Activated CD8-positive, alpha-beta T cell treated with anti-CD3 and anti-CD28 coated beads for 36 hours (primary cell): ENCODE measurements at places on chromosomes 7 and 10. TPM values are rescaled to one million over a fixed set of nuclear protein-coding genes. Genes with fewer than 3 reads are reported as not detected.
A peak's percentile ranks its signal among the peaks of the same experiment; 100 is the strongest.

Gene MDFIC
- 53.5 TPM for total RNA-seq

Gene NKX2-3
- not detected for total RNA-seq

Gene ZNF800
- total RNA-seq, result 31.1 TPM

Gene NOBOX
- total RNA-seq, result not detected

Gene RET
- 0.13 TPM for total RNA-seq

- no peak overlapping the region for H3K4me3 ChIP-seq
- no peaks in the 10 kb centered on the region for H3K27me3 ChIP-seq
- H3K27ac ChIP-seq, result no peak overlapping the region
- H3K4me1 ChIP-seq, result no peaks in the 10 kb centered on the region
Measured at GRCh38 chr7:50436133-50436806, 13.9 kb downstream of the FIGNL1 start.

- DNase-seq, result no peak
- H3K36me3 ChIP-seq, result no peaks in the 10 kb centered on the region
- H3K27me3 ChIP-seq, result no peaks in the 10 kb centered on the region
- H3K27ac ChIP-seq, result no peak overlapping the region
- no peak overlapping the region for H3K4me3 ChIP-seq
Measured at GRCh38 chr10:71840177-71840957, 10.7 kb downstream of the PSAP start.

- DNase-seq, result no peak
- no peaks in the 10 kb centered on the region for H3K27me3 ChIP-seq
- H3K27ac ChIP-seq, result no peak overlapping the region
Measured at GRCh38 chr7:23662124-23662983, 17.6 kb upstream of the FAM221A start.

DNA sequence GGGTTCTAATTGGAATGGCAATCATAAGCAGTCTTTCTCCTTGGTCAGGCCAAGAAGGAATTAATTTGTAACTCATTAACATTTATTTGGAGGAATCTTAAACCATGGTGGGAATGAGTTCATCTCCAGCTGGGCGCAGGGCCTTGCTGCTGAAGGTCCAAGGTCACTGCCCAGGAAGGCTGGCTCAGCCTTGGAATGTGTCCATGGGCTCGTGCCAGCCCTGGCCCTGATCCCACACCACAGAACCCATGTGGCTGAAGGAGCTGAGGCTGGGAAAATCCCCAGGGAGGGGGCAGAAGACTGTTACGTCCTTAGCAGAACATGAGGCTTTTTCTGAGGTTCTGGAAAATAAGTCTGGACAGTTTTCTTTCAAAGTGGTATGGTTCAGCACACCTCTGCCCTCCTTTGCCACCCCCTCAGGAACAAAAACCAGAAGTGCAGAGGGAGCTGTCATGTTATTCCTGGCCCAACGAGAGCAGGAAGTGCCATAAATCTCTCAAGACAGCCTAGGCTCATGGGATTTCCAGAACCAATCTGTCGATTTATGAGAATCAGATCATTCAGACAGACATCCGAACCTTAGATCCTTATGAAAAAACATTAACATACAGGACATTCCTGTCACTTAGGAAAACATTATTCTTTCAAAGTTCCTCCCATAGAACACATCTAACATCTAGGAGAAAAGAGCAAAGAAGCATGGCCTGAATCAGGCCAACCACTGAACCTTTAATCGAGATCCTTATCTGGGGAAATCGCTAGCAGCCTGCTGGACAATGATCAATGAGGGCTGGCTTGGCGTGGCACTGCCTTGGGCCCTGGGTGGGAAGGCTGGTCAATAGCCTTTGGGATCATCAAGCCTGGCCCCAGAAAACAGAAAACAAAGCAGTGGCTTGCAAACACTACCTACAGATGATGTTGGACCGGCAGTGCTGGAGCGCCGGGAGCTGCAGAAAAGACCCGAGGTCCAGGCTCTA lies 134.3 kb downstream of the TAX1BP1 start:
- H3K27ac ChIP-seq, result no peak overlapping the region
- H3K4me1 ChIP-seq, result no peaks in the 10 kb centered on the region
- no peak overlapping the region for H3K4me3 ChIP-seq
- DNase-seq, result no peak
- H3K27me3 ChIP-seq, result no peaks in the 10 kb centered on the region
- H3K36me3 ChIP-seq, result no peaks in the 10 kb centered on the region

GRCh38 chr10:10209167-10209566 lies 808.5 kb upstream of the CELF2 start:
- no peak overlapping the region for H3K4me3 ChIP-seq
- no peak for DNase-seq
- no peaks in the 10 kb centered on the region for H3K36me3 ChIP-seq
- no peaks in the 10 kb centered on the region for H3K4me1 ChIP-seq

DNA sequence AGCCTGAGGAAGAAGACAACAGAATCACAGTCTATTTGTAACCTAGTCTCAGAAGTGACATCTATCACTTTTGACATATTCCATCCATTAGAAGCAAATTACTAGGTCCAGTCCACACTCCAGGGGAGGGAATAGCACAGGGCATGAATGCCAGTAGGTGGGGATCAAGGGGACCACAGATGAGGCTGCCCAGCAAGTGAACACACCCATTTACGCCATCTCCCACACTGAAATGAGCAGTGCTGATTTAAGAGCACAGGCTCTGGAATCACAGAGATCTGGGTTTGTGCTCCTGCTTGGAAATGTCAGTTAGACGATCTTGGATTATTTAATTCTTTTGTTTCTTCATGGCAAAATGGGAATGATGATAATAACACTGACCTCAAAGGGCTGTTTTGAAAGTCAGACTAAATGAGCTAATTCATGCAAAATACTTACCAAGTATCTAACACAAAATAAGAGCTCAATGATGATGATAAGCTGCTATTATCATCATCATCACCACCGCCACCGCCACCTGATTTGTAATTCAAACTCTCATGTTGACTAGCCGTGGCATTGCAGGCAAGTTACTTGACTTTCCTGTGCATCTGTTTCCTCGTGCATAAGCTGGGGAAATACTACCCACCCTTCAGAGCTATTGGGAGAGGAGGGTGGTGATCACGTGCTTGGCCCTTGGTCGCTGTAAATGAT lies 138.9 kb upstream of the KLF14 start:
- H3K4me1 ChIP-seq, result peaks cover 12% of the 10 kb centered on the region
- peaks cover 82% of the 10 kb centered on the region for H3K36me3 ChIP-seq
- DNase-seq, result peak; percentile 53
- no peaks in the 10 kb centered on the region for H3K27me3 ChIP-seq
- H3K4me3 ChIP-seq, result peak overlapping the region; percentile 14
